ENCODE measurements at places on chromosomes 5 and 9.

DNA sequence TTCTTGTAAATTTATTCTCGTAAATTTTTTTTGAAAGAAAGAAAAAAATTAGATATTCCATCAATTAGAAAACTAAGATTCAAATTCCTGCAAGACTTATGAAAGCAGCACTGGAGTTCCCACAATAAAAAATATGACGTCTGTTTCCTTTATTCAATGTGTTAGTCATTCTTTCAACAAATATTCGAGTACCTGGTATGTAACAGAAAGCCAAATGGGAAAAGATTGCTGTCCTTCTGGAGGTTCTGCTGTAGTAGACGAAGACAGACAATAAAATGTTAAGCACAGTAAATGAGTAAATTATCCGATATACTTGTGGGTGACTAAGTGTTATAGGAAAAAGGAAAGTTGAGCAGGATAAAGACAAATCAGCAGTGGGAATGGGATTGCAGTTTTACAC, 92.2 kb downstream of the ADAMTSL1 start:
- peak; percentile 84 for DNase-seq

GRCh38 chr5:1536322-1536845, 12.6 kb upstream of the LPCAT1 start:
- DNase-seq = no peak

DNA sequence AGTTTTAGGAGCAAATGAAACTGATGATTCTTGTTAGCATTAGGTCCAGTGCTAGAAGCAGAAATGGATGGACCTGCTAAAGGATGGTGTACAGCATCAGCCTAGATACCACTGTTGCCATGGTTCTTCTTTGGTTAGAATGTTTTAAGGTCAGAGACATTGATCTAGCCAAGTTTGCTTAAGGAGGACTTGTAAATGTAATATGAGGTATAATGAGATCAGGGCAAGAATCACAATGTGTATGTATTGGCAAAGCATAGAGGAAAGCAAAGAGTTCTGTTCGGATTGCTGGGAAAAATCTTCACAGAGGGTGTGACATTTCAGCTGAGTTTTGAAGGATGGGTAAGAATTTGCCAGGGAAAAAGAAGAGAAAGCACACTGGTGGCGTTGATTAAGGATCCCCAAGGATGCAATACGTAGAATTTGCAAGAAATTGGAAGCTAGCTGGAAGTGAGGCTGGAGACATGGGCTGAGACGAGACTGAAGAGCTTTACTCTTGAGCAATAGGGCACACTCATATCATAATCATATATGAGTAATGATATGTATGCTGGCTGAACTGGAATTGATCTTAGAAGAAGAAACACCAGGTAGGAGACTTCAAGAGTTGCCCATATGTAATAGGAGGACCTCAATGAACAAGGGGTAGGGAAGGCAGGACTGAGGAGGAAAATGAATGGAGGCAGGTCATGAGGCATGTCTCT, 102.0 kb downstream of the ZNF462 start:
- DNase-seq = peak; percentile 85

- DNase-seq = no peak
These were observed 112.5 kb downstream of the CTNND2 start for GRCh38 chr5:11791792-11792191.

DNA sequence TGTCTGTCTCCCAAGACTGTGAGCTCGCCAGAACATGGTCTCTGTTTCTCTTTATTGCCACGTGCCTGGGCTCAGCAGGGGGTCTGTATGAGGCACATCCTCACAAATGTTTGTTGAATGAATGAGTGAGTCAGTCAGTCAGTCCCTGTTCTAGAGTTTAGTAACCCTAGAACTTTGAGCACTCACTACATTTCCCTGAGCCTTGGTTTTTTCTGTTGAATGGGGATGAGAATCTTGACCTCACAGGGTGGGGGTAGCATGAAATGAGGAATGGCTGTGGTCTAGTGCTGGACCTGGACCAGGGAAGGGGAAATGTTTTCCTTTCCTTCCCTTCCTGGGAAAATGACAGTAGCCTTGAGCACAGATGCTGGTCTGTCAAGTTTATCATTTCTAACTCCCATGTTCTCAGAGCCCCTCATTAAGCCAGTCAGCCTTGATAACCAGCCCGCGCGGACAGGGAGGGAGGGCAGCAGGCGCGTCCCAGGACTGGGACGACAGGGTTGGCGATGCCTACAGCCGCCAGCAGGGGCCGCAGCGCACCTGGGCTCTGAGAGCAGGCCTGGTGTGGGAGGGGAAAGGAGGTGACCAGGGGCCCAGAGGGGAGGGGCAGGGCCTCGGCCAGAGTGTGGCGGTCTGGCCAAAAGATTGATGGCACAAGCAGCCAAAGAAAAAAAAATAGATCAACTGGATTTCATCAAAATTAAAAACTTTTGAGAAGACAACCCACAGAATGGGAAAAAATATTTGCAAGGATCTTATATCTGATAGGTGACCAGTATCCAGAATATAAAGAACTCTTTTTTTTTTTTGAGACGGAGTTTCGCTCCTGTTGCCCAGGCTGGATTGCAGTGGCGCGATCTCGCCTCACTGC, 24.1 kb upstream of the WNK2 start:
- peak; percentile 58 for DNase-seq

GRCh38 chr9:97575673-97576200, 57.4 kb downstream of the TSTD2 start:
- DNase-seq = no peak

GRCh38 chr5:10233505-10233904, 16.2 kb downstream of the ATPSCKMT start:
- DNase-seq = peak; percentile 95

GRCh38 chr5:54388811-54389210, 66.7 kb upstream of the HSPB3 start:
- no peak for DNase-seq

DNA sequence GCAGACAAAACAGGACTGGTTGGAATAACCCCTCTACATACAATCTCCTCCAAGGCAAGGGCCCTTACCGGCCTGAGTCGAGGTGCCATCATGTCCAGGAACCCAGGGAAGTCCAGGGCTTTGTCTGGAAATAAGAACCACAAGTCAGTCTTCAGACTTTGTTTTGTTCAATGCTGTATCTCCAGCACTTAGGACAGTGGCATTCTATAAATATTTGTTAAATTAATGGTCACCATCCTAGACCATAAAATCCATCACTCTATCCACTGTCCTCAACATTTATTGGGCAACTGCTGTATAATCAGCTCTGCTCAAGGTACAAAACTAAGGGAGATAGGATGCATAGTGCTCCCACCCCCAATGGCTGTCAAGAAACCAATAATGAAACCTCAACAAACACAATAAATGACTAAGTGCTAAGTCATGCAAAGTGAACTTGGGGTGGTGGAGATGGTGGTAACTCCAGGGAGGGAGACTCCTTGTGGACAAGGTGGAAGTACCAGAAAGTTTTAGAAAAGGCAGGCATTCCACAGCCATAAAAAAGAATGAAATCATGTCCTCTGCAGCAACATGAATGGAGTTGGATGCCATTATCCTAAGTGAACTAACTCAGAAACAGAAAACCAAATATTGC, 5.0 kb downstream of the RELL2 start:
- DNase-seq = peak; percentile 81

DNA sequence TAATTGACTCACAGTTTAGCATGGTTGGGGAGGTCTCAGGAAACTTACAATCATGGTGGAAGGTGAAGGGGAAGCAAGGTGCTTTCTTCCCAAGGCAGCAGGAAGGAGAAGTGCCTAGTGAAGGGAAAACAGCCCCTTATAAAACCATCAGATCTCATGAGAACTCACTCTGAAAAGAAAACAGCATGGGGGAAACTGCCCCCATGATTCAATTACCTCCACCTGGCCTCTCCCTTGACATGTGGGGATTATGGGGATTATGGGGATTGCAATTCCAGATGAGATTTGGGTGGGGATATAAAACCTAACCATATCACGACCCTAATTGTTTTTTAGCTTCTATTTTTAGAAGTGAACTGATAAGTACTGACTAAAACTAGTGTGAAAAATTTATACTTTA, 1377.5 kb upstream of the DMAC1 start:
- no peak for DNase-seq

DNA sequence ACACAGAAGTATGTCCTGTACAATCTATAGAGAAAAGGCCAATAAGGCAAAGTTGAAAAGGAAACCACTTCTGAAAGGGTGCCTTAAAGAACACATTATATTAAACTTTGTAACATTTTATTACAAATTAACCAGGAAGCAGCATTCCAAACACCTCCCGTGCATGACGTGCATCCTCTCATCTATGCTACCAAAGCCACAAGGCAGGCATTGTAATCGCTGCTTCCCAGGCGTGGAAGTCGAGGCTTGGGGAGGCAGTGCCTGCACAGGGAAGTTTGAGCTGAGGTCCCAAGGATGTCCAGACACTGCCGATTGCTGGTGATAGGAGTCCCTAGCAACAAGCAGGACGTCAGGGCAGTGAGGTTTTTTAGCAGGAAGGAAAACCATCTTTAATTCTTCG, 44.3 kb upstream of the BARHL1 start:
- no peak for DNase-seq
